ENCODE measurements at places on chromosomes 13 and 19.

DNA sequence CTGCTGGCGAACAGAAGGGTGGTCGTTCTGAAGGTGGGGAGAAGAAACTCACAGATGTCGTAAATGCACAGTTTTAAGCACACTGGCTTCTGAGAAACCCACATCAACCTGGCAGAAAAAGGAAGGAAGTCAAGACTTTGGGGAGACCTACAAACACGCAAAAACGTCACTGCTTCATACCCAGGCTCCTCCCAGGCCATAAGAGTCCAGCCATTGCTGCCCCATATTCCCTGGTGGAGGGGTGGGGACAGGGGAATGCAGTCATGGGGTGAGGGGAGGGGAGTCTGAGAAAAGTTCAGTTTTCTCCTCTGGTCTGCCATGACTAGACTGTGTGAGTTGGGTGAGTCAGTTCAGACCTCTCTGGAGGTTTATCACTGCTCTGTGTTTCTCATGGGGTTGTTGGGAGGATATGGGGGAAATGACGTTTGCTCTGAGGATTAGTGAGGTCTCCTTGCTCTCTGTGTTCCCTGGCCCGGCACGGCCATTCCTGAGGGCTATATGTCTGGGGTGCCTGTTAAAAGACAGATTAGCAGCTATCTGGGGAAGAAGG is 139.0 kb downstream of the FLT1 start:
- no peak for DNase-seq

DNA sequence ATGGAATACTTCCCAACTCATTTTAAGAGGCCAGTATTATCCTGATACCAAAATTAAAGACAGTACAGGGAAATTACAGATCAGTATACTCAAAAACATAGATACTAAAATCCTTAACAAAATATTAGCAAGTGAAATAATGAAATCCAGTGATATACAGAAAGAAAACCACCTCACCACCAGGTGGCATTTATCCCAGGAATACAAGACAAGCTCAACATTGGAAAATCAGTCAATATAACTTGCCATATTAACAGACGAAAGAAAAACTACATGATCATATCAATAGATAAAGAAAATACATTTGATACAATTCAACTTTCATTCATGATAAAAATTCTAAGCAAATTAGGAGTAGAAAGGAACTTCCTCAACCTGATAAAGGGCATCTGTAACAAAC is 6.7 kb upstream of the GNA15 start:
- DNase-seq: peak; percentile 39

DNA sequence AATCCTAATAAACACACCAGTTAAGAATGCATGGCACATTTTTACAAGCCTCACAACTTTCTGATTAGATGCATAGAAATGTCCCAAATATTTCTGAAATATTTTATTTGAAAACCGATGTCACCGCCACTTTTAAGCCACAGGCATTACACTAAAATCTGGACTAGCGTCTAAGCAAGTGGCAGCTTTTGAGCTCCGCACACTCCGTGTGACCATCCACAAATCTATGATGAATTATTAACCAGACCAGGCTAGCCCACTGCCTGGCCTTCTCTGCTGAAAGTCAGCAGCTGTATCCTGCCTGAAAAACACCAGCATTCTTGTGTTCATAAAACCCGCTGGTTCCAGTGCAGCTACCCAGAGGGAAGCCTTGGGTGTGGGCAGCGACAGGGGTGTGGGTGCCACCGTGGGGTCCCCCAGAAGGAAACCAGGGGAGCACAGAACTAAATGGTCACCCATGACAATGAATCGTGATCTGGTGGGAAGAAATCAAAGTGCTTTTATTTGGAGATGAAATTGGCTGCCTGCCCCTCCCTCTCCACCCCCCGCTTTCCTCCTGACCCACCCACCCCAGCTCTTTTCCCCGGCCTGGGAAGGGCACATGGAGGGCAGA is 13.8 kb downstream of the RASA3 start:
- DNase-seq: no peak

GRCh38 chr13:99285432-99286182 is 21.6 kb downstream of the GPR183 start:
- no peak for DNase-seq

- no peak for DNase-seq
Measured at GRCh38 chr19:47658431-47659348, 49.8 kb downstream of the BICRA start.

DNA sequence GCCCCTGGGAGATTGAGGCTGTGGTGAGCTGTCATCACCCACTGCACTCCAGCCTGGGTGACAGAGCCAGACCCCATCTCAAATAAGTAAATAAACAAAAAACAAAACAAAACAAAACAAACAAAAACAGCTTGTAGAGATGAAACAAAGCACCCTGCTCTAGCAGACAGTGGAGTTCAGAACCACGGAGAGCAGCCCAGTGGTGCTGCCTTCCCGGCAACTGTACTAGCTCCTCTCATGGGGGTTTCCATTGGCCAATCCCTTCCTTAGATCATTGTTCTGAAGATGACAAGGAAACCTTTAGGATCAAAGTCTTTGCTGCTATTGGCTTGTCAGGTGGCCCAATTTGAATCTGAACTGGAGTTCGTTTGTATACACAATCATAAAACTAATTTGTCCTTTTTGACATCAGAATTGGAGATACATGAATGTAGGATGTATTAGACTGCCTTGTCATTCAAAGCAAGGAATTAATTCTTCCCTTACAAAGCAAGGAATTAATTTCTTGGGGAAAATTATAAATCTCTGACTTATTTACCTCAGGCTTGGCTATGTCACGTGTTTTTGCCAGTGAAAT is 19.7 kb upstream of the SYCN start:
- DNase-seq: no peak

DNA sequence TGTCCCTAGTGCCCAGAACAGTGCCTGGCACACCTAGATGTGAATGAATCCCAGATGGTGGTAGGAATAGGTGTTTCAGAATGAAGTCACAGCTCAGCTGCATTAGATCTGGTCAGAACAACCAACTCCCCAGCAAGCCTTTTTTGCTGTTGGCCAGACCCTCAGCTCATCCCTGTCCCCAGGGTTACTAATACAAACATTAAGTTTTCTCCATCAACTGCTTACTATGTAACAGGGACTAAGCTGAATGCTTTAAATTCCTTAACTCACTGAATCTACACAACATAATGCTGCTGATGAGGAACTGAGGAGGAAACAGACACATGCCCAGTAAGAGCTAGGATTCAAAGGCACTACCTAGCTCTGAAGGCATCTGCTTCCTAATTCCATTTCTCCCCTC is 18.8 kb downstream of the SMG9 start:
- DNase-seq: no peak

DNA sequence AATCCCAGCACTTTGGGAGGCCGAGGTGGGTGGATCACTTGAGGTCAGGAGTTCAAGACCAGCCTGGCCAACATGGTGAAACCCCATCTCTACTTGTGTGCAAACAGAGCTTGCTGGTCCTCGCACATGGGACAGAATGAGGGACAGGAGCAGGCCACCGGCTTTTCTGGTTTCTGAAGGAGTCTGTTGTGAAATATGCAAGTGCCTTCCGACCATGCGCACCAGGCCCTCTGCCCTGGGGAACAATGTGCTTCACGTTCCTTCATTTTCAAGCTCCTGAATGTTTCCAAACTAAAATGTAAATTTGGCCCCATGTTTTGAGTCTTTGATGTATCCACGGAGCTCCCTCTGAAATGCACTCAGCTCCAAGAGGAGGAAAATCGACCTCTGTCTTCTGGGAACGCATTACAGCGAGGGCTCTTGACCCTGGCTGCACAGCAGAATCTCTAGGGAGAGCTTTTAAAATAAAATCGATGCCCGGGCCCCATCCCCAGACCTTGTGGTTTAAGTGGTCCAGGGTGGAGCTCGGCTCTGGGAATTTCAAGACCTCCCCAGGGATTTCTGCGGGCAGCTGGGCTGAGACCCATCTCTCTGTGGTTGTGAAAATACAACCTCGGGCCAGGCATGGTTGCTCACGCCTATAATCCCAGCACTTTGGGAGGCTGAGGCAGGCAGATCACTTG is 9.3 kb upstream of the ACP4 start:
- DNase-seq: no peak

GRCh38 chr13:82867284-82867683 is 1015.0 kb downstream of the SLITRK1 start:
- DNase-seq: no peak

- no peak for DNase-seq
Measured at GRCh38 chr13:108494991-108495645, 134.3 kb upstream of the MYO16 start.

DNA sequence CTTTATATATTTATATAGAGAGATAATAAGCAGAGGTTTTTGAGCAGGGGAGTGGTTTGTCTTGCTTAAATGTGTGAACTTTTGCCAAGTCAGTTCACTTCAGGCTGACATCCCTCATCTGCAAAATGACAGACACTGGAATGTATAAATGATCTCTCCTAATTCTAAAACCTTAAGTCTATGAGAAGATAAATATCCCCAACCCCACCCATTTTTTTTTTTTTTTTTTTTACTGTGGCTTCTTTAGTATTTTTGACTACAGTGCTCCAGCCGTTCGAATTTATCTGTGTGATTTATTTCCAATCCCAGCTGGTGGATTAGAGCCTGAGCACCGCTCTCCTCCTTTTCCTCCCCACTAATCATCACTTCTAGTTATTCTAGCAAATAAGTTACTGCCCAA is 234.8 kb downstream of the DACH1 start:
- DNase-seq: no peak

DNA sequence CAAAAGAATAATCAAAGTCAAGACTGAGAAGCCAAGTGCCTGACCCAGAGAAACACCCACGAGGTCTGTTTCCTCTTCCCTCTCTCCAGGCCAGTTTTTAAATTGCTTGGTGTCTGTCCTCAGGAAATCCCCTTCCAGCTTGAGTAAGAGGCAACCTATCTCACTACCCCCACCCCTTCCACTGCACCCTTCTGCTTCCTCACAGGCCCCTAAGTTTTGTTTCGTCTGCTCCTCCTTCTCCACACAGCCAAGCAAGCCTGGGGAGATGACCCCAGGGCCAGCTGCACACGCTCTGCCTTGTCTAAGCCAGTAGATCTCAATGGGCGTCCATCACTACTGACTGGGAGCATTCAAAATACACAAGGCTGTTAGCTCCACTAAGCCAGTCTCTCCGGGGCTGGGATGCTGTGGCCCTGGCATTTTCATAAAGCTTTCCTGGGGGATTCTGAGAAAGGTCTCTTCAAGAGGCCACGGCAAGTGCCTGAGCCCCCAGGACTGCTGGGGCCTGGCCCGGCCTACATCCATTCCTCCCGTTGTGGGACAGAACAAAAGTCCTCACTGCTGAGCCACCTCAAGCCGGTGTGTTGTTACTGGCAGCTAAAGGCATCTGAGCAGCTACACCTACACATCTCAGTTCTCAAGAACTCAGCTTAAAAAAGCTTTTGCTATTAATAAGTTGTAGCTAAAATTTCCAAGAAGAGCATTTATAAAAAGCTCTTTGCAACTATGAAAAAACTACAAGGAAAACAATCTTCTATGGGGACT is 14.9 kb upstream of the IL4I1 start:
- no peak for DNase-seq

DNA sequence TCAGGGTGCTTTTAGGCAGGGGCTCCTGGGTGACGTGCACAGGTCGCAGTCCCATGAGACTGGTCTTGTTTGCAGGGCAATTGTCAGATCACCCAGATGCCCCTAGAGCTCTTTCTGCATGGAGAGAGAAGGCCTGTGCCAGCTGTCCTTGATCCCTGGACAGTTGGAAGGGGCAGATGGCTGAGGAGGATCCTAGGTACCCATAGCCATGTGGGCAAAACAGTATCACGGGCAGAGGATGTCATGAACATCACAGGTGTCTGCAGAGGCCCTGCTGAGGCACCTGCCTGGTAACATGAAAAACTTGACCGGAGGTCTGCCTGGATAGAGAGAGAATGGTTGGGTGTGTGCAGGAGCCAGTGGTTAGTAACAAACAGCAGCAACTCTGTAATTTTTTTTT is 99.3 kb downstream of the ZNF536 start:
- DNase-seq: no peak

GRCh38 chr19:48483301-48483700 is 14.1 kb downstream of the CYTH2 start:
- DNase-seq: no peak

GRCh38 chr19:17836530-17836929 is 11.3 kb downstream of the JAK3 start:
- no peak for DNase-seq

DNA sequence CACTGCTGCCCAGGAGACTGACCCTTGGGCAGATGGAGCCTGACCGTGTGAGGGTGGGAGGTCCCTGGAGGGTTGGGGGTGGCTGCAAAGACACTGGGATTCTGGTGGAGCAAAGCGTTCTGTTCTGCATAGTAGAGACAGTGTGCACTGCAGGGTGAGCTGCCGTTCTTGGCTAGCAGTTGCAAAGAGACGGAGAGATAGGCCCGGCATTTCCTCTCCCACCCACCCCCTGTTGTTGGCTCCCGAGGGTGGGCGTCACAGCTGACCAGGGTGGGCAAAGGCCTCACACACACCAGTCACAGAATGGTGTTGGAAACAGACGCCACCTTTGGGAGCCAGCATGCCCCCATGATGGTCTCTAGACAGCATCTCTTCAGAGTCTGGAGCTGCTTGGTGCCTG is 11.4 kb downstream of the TMEM255B start:
- DNase-seq: no peak

GRCh38 chr13:29487466-29488454 is 107.7 kb downstream of the SLC7A1 start:
- DNase-seq: no peak

DNA sequence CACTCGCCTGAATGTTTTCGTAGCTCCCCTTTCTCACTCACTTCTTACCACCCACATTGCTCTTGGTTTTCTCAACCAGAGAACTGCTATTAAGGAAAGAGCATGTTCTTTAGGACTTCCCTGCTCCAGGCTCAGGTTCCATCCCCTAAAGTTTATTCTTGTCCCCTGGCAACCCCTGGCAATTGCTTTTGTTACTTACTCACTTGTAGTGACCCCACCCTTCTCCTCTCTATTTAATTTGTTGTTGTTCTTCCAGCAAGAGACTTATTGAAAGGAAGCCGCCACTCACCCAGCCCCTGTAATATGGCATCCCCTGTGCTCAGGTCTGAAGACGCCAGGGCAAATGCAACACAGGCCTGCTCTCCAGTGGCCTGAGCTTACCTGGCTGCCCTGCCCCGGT is 233.7 kb upstream of the SOX21 start:
- DNase-seq: no peak

GRCh38 chr19:54653181-54653809 is 9.5 kb upstream of the LILRB4 start:
- peak; percentile 18 for DNase-seq

GRCh38 chr19:30406220-30407067 is 34.3 kb downstream of the ZNF536 start:
- DNase-seq: no peak

DNA sequence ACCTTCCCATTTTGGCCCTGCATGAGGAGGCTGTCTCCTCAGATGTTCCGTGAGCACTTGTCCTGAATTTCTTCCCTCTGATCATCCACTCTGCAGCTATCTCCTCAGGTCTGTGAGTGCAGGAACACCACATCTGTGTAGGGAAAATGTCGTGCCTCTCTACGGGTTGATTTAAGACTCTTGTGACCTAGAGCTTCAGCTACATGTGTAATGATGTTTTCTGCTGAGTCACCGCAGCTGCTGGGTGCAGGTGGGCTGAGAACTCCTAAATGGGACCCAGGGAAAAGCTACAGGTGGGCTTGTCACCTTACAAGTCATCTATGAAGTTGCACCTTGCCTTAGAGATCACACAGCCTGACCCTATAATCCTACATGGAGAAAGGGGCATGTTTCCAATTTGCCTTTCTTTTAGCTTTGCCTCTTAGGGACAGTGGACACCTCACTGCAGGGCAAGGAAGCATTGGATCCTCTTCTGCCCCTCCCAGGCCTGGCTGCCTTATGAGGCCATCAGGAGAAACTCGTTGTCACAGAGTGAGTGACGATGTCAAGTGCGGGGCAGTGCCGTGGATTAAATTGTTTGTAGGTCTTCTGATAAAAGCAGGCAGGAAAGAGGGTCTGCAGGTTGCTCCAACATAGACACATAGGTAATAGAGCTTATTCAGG is 122.3 kb downstream of the DNAJC15 start:
- DNase-seq: no peak
